ENCODE measurements at places on chromosomes 5 and 9.

DNA sequence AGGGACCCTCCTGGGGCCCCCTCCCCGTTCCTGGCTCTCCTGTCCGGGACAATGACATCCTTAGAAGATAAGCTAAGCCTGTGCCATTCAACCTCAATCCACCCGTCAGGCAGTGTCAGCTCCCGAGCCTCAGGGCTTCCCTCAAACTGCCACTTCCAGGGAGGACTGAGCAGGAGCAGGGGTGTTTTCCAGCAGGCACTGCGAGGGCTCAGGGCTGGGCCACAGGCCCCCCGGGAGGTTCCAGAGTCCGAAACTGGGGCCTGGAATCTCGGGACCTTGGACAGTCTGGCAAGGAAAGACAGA lies 26.2 kb downstream of the LHX3 start:
- no peak for DNase-seq

DNA sequence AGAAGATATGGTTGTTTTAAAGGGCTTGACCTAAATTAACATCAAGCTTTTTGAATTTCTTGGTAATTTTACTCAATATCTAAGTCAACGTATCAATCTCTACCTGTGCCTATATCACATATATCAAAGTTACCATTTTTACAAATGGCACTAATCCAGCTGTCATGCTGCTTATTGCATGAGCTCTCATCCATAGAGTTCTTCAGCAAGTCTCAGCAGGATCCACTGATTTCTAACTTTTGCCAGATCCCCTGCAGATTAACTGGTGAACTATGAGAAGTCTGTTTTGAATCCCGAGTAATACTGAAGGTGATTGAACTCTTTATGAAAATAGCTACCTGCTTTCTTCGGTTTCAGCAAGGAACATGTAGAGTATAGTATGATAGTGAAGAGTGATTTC lies 1239.8 kb upstream of the ACO1 start:
- DNase-seq: no peak

GRCh38 chr9:84340535-84340934 lies at the start of gene SLC28A3:
TSS of gene SLC28A3 (minus strand) at chr9:84340758. CDS start at chr9:84340633, 125 bp downstream.
- no peak for DNase-seq

- DNase-seq: no peak
Observed at GRCh38 chr9:121691890-121692289, 40.5 kb downstream of the DAB2IP start.

GRCh38 chr5:6926491-6927038 lies 213.3 kb downstream of the TENT4A start:
- no peak for DNase-seq

DNA sequence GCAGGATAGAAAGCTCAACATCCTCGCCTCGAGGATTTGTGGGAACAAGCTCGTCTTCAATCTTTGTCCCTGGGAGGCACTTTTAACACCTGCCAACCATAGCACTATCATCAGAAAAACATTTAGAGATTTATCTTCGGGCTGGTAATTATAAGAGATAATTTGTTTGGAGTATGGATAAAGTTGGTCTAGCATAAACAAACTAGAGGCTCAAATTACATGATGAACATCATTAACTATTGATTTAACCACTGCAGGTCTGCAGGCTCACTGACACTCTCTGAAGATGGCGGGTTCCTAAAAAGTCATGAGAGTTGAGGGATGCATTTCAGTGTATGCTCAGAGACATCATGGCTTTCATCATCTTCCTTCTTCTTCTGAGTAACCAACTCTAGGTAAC lies 25.8 kb upstream of the PCA3 start:
- DNase-seq: no peak

GRCh38 chr5:59819806-59820205 lies 73.7 kb downstream of the PDE4D start:
- DNase-seq: no peak

- no peak for DNase-seq
Observed at GRCh38 chr5:129135633-129136032, 41.1 kb downstream of the ISOC1 start.

- DNase-seq: no peak
Observed at GRCh38 chr9:104836767-104837166, 72.8 kb downstream of the NIPSNAP3B start.

DNA sequence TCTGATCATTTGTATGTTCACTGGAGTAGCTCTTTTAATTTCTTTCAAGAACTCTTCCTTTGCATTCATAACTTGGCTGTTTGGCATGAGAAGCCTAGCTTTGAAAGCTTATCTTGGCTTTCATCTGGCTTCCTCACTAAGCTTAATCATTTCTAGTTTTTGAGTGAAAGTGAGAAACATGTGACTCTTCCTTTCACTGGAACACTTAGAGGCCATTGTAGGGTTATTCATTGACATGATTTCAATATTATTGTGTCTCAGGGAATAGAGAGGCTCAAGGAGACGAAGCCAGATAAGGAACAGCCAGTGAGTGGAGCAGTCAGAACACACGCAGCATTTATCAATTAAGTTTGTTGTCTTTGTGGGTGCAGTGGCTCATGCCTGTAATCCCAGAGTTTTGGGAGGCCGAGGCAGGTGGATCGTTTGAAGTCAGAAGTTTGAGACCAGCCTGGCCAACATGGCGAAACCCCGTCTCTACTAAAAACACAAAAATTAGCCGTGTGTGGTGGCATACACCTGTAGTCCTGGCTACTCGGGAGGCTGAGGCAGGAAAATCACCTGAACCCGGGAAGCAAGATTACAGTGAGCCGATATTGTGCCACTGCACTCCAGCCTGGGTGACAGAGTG lies 98.3 kb downstream of the UGCG start:
- DNase-seq: no peak

DNA sequence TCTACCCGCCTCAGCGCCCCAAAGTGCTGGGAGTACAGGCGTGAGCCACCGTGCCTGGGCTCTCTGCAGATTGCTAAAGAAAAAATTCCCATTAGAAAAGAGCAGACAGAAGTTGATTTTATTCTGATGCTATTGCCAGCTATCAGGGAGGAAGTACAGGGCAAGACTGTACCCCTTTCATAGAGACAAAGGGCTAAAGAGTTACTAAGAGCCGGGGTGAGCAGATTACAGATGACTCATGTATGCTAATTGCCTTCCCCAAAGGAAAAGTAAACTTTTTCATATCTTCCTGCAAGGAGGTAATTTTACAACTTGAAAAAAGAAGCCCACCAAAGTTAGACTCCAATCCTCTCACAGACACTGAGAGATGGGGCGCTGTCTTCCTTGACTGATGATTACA lies 42.3 kb upstream of the MCTP1 start:
- no peak for DNase-seq

DNA sequence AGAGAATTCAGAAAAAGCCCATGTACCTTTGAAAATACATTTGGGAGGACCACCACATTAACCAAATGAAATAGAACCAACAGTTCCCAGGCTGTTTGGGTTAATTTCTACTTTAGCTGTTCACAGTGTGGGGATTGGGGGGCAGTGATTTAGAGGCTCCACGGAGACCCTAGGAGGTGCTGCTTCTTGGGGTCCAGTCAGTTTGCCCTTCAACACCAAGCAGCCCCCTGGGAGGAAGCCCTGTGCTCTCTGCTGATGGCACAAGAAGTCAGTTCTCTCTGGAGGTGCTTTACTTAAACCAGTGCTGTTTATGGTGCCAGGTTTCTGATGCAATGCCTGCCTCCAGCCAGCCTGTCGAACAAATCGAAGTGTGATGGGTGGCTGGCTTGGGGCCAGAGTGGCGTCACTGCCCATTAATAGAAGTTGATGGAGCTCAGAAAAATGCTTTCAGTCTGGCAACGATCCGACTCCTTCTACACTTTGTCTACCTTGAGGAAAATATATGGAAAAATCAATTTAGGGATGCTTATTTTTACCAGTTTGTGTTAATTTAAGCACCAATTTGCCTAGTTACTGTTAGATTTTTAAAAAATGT lies 134.0 kb downstream of the SNX18 start:
- DNase-seq: no peak

- no peak for DNase-seq
Observed at GRCh38 chr5:167598166-167598565, 693.3 kb upstream of the WWC1 start.

DNA sequence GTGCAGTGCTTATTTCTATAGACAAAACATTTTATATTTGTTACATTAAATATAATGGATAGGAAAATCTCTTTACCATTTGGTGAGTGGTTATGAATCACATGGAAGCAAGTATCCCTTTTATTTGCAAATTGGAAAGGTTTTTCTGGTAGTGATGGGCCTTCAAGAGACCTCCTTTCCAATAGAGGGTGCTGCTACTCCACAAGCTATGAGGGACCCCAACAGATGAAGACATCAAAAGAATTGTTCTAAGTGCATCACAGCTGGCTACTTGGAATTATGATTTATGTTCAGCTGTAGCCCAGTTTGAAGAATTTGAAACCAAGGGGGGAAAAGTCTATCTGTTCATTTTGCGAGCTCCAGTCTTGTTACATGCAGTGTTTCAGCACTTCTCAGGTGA lies 493.7 kb upstream of the SGCD start:
- no peak for DNase-seq

DNA sequence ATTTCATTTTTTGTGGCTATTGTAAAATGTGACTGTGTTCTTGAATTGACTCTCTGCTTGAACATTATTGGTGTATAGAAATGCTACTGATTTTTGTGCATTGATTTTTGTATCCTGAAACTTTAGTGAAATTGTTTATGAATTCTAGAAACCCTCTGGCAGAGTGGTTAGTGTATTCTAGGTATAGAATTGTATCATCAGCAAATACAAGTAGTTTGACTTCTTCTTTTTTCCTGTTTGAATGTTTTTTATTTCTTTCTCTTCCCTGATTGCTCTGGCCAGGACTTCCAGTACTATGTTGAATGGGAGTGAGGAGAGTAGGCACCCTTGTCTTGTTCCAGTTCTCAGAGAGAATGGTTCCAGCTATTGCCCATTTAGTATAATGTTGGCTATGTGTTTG lies 88.8 kb upstream of the HMHB1 start:
- no peak for DNase-seq

DNA sequence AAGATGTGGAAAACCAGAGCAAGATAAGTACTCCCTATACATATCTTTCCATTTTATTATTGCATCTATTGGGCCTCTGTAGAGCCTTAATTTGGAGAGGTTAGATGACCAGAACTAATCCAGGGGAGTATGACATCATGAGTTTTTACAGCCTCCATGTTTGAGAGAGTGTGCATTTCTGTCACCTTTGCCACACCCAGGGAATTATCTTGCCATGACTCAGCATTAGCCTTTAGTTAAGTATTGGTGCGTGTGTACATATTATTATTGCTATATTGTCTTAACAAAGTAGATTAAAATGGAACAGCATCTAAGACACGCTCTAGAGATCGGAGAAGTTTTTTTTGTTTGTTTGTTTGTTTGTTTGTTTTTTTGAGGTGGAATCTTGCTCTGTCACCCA lies 27.6 kb downstream of the DIMT1 start:
- no peak for DNase-seq

- no peak for DNase-seq
Observed at GRCh38 chr9:72477930-72478518, 43.4 kb upstream of the TMC1 start.

DNA sequence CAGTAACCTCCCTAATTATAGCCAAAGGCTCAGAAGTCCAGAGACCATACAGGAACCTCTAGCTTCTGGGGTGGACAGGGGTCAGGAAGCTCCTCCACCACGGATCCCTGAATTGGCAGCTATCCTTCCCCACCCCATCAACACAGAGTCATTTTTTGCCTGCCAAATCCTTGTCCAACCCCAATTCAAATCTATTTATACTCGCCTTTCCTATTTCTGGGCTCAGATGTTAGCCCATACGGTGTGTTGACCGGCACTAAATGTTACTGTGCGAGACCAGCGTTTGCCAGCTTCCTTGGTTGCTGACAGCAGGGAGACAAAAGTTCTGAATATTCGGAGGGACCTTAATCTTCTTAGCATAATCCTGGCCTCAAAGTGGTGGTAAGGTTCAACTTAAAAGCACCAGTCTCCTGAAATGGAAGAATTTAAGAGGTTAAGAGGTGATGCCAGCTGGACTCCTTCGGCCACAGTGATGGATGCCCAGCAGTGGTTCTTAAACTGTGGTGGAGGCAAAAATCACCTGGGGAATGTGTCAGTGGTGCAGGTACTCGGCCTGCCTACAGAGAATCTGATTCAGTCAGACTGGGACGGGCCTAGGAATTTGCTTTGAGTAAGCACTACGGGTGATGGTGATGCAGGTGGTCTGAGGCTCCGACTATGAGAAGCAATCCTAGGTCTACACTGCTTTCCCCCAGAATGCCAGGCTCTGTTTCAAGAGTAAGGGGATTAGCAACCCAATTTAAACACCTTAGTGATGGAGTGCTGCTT lies 204.8 kb upstream of the MEF2C start:
- DNase-seq: no peak

- no peak for DNase-seq
Observed at GRCh38 chr5:37606632-37607248, 227.6 kb downstream of the WDR70 start.

GRCh38 chr9:88814577-88814976 lies 176.7 kb upstream of the S1PR3 start:
- DNase-seq: no peak

DNA sequence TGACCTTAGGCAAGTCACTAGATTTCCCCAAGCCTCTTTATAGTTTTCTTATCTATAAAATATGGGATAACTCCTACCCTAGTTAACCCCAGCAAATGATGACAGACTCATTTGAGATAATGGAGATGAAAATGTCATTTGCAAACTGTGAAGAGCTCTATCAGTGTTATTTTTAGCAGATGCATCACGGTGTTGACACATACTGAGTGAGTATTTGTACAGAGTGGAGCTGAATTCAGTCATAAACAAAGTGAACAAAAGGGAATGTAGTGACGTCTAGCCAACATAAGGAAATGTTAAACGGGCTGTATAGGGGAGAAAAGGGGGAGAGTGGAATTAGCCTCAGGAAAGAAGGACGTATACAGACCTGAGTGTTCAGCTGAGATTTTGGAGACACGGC lies 75.9 kb downstream of the NMUR2 start:
- DNase-seq: no peak

DNA sequence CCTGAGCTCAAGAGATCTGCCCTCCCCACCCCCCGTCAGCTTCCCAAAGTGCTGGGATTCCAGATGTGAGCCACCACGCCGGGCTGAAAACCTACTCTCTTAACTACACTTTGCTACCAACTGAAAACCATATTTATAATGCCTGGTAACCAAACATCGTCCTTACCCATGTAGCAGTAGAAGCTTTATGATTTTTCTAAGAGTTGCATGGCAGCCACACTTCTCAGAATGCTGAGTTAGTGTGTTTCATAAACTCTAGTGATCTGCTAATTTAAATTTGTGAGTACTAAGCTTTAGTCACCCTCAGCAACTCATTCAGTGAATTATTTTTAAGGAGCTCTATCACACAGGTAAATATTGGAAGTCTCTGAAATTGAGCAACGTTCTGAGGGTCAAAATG lies 478.4 kb downstream of the KDM4C start:
- no peak for DNase-seq

- no peak for DNase-seq
Observed at GRCh38 chr9:83339435-83339834, 198.8 kb downstream of the FRMD3 start.

Measured in activated CD4-positive, CD25-positive, alpha-beta regulatory T cell (primary cell).